ENCODE measurements at places on chromosomes 3 and 15.

DNA sequence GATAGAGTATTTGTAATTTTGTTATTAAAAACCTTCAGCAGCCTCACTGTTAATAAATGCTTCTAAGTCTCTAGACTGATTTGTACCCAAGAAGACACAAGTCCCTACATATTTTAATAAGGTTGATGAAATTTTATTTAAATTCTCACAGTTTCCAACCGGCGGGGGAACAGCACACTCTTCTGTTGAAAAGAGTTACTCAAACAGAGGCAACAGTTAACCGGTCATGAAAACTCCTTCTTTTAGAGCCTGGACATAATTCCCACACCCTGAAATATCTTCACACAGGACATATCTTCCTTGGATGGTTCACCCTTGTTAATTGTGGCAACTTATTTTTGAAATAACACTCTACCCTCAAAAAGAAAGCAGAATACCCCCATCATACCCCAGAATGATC, 278.8 kb downstream of the FOXP1 start:
- no peak for DNase-seq

DNA sequence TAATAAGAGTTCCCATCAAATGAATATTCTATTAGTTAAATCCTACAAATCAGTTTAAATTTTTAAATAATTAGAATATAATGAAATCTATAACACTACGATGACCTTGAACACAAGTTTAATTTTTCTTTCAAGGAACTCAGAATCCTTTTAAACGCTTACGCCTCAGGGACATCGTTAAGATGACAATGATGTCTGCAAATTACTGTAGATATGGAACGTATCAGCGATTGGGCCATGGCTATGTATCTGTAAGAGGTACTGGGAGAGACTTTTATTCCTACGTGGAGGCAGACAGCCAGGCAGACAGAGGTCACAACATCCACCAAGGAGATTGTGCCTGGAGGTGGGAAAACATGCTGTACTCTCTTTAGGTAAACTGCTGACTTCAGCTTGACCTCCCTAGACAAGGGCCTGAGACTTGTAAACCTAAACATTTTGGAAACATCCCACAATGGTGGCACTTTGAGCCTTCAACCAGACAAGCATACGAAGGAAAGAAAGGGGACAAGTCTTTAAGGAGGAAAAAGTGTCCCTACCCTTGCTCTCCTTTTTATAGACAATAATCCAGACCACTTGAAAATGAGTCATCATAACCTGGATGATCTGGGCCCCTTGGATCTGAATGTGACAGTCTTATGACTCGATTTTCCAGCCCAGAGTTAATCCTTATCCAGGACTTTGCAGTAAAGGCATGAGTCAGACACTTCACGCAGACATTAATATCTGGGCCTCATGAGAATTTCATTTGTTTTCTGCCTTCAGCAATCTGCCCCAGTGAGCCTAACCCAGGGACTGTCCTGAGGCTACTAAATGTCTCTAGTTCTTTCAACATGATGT, 6.8 kb upstream of the LDHAL6B start:
- DNase-seq = no peak

GRCh38 chr15:33278816-33279612, 31.8 kb upstream of the RYR3 start:
- DNase-seq = no peak

DNA sequence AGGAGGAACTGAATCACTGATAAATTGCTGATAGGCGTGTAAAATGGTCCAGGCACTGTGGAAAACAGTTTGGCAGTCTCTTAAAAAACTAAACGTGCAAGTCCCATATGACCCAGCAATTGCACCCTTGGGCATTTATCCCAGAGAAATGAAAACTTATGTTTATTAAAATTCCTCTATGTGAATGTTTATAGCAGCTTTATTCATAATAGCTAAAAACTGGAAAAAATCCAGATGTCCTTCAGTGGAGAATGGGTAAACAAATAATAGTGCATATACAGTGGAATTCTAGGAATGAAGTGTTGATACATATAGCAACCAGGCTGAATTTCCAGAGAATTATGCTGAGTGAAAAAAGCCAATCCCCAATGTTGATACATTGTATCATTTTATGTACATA, 482.2 kb upstream of the PDZRN3 start:
- no peak for DNase-seq

Data from activated T-cell treated with anti-CD3 and anti-CD28 coated beads for 1 hour (primary cell).